ENCODE measurements at places on chromosomes 13 and 19. TPM values are rescaled to one million over a fixed set of nuclear protein-coding genes. Genes with fewer than 3 reads are reported as not detected.

The GZMM gene
- total RNA-seq: 1.3 TPM

The ADGRE2 gene
- total RNA-seq: 4.5 TPM

The ADGRL1 gene
- total RNA-seq: 37.7 TPM

The FAM124A gene
- total RNA-seq: 2.1 TPM

The CCDC159 gene
- 9.9 TPM for total RNA-seq

The SLC15A1 gene
- total RNA-seq: 35.5 TPM

The FAM216B gene
- total RNA-seq: not detected

The IZUMO4 gene
- 0.25 TPM for total RNA-seq

The TMEM59L gene
- not detected for total RNA-seq

The MAP2K7 gene
- total RNA-seq: 23.1 TPM

The IGFL2 gene
- total RNA-seq: 7.2 TPM

The FREM2 gene
- total RNA-seq: 0.57 TPM

The KCNN1 gene
- total RNA-seq: not detected

The PCDH20 gene
- 1.0 TPM for total RNA-seq

The CEACAM1 gene
- 1.2 TPM for total RNA-seq

The CALR3 gene
- total RNA-seq: not detected

The TNFAIP8L1 gene
- 7.5 TPM for total RNA-seq

The RDH8 gene
- total RNA-seq: not detected

The CYP4F2 gene
- 4.2 TPM for total RNA-seq

The THSD8 gene
- 1.6 TPM for total RNA-seq

The STOML3 gene
- not detected for total RNA-seq

The TRAPPC2B gene
- 11.3 TPM for total RNA-seq

The STRN4 gene
- 81.5 TPM for total RNA-seq

The AKT1S1 gene
- total RNA-seq: 15.3 TPM

The LGI4 gene
- 19.4 TPM for total RNA-seq

The ZNF850 gene
- 2.2 TPM for total RNA-seq

The ZSCAN4 gene
- total RNA-seq: not detected

The EFNA2 gene
- total RNA-seq: not detected

The SCAMP4 gene
- 116 TPM for total RNA-seq

The REXO1 gene
- total RNA-seq: 51.1 TPM

The PLPPR3 gene
- total RNA-seq: not detected

The ZNF112 gene
- 3.0 TPM for total RNA-seq

The DZIP1 gene
- total RNA-seq: 0.42 TPM

The UQCR11 gene
- 56.2 TPM for total RNA-seq

The ZNF331 gene
- total RNA-seq: 28.0 TPM

The LAIR1 gene
- 0.38 TPM for total RNA-seq

The HSD17B14 gene
- 1.6 TPM for total RNA-seq

The LRRC63 gene
- total RNA-seq: not detected

The CILP2 gene
- not detected for total RNA-seq

The SYNGR4 gene
- not detected for total RNA-seq

The ZNF296 gene
- 5.5 TPM for total RNA-seq

The TEKTIP1 gene
- 0.78 TPM for total RNA-seq

The BORA gene
- total RNA-seq: 1.1 TPM

The TNFSF9 gene
- total RNA-seq: 1.5 TPM

The ZNF223 gene
- 4.8 TPM for total RNA-seq

The HSH2D gene
- not detected for total RNA-seq

The CACNG6 gene
- total RNA-seq: not detected

The C19orf73 gene
- 4.9 TPM for total RNA-seq

The ZNF701 gene
- total RNA-seq: 13.1 TPM

The MAST1 gene
- total RNA-seq: 7.6 TPM

The SLC8A2 gene
- total RNA-seq: not detected

The PNMA8A gene
- total RNA-seq: 3.5 TPM

The KATNAL1 gene
- 15.2 TPM for total RNA-seq

The CPAMD8 gene
- 12.2 TPM for total RNA-seq
